ENCODE measurements at places on chromosomes 2 and 18.

- no peak for DNase-seq
These were observed 232.0 kb downstream of the SH3BP4 start for GRCh38 chr2:235183786-235184185.

- DNase-seq: no peak
These were observed 33.8 kb downstream of the HS1BP3 start for GRCh38 chr2:20617081-20617575.

- peak; percentile 86 for DNase-seq
These were observed at the start of gene KIF5C for GRCh38 chr2:148874868-148875341. Gene KIF5C, plus strand, starts transcription at chr2:148875227. Its CDS starts 391 bp downstream, at chr2:148875618.

DNA sequence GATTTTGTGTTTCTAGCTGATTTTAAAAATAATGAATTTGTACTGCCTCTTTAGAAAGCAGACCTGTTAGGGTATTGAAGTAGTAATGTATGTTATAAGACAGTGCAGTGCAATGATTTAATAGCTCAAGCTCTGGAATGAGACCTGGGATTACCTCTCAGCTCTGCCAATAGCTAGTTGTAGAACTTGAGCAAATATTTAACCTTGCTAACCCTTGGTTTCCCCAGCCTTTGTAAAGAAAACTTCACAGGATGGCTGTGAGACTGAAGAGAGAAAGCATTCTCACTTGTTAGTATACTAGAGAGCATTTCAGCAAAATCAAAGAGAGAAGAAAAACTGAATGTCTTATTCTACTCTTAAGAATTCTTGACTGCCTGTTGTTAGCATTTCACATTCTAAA is 293.9 kb downstream of the KIAA1328 start:
- DNase-seq: no peak

DNA sequence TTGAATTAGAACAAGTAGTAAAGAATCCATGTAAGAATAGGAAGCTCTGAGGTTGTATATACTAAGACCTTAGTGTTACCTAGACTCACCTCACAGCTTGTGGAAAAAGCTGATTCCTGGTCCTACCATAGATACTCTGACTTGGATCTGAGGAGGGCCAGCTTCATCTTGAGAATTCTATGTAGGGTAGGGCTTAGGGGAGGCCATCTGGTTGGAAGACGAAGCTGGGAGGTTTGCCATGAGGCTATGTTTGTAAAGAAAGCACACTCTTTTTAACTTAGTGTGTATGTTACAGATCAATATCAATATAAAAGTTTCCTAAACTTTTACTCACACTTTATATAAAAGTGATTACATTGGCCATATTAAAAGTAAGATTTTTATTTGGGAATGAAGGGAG is 77.1 kb upstream of the GALNT5 start:
- no peak for DNase-seq

- DNase-seq: no peak
These were observed 289.0 kb upstream of the TFPI start for GRCh38 chr2:187842978-187843847.

DNA sequence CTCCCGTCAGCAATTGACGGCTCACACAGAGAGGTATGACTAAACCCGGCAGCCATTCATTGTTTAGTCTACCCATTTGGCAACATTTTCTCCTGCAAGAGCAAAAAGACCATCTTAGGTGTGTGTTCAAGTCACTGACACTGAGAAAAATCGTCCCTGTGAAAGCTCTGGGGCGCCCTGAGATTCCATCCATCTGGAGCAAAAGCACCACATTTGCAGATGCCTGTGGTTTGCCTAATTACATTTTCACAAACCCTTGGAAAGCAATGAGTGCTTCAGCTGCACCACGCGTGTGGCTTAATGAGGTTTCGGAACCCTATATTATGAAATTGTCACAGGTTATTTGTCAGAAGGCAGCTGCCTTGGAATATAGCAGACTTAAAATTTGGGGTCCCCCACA is 110.7 kb upstream of the PTPRM start:
- DNase-seq: no peak

GRCh38 chr18:70289351-70290312 is 787 bp downstream of the SOCS6 start:
- DNase-seq: peak; percentile 31

GRCh38 chr2:48400553-48401164 is 129.3 kb upstream of the STON1 start:
- DNase-seq: no peak

- DNase-seq: no peak
These were observed 29.7 kb downstream of the CARF start for GRCh38 chr2:202941771-202942170.

DNA sequence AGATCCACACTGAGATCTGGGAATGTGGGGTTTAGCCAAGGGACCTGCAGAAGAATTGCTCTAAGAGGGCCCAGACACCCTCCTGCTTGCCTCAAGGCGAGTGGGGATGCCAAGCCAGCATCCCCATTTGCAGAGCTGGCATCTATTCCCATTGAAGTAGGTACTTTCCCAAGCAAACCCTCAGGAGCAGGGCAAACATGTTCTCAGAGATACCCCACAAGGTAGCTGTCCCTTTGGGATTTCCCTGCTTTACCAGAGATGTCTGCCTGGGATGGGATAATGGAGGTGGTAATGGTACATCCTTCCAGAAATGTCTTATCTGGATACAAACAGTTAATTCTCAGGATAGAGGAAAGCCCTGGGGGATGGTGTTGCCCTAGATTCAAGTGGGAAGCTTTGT is 51.2 kb downstream of the GYPC start:
- DNase-seq: no peak

DNA sequence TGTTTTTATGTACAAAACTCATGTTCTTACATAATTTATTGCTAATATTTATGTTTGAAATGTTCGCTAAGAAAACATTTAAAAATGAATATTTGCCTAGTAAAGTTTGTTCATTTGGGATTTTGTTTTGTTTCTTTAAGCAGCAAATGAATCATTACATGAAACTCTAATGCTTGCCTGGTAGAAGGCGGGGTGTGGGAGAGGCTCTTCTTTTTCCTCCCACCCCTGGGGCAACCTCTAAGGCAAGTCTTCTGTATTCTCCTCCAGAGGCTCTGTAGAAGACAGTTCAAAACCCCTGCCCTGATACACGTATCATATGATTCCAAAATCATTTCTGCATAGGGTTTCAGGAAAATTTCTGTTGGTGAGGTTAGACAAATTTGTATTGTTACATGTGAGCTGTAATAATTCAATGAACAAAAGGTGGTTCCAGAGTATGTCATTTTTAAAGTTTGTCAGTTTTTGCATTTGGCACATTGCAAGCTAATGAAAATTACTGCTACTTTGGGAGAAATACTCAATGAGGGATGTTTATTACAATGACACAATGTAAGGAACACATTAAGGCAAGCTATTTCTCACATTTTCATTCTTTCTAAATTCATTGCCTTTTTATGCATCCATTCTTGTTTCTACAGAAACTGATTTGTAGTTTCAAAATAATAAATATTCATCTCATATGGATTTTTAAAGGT is 302.3 kb upstream of the UBE2E3 start:
- no peak for DNase-seq

- no peak for DNase-seq
These were observed 31.4 kb upstream of the CD28 start for GRCh38 chr2:203675086-203675485.

DNA sequence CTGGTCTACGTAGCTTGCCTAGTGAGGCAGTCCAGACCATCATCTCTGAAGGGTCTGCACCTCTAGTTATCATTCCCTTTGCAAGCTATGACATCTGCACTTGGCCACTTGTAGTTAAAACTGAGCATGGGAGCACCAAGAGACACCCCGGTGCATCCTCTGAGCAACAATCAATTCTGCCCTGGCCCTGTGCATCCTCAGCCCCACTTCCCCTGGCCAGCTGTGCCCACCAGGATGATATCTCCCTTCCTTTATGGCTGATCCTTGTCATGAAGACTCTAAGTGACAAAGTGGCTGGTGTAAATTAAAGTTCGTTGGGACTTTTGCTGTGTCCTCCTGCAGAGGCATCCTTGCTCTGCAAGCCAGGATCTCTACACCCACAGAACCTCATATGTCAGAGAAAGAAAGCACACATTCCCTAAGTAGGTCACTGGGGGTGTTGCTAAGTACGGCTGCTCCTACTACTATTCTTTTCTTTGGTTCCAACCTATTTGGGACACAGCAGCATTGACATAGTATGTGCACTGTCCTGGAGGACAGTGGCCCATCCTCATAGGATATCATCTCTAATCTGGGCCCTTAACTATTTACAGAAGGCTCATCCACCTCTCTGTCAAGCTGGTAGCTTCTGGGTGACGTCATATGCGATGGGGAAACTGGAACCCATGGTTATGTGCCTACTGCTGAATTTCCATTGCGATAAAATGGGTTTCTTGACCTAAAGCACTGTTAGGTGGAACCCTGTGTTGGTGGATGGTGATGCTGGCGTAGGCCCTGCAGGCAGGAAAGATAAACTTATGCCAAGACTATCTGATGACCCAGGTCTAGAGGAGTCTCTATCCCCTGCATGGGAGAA is 384.3 kb upstream of the ID2 start:
- DNase-seq: no peak

- no peak for DNase-seq
These were observed 55.0 kb downstream of the NDUFA10 start for GRCh38 chr2:239970004-239970623.

DNA sequence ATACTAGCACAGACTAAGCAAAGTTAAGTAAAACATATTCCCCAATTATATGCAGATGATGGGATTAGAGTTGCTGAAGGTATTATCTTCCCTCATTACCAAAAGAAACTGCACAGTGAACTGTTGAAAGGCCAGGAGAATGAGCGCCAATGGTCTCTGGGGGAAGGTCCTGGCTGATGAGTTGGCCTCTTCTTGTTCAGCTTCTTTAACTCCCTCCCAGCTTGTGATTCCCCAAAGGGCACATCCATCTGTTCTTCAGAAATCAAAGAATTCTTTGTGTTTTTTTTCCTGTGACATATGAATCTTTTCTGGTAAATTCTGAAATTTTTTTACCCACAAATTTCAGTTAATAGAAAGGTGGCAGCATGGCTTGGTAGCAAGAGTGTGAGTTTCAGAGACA is 667.6 kb downstream of the CNTNAP5 start:
- DNase-seq: no peak

DNA sequence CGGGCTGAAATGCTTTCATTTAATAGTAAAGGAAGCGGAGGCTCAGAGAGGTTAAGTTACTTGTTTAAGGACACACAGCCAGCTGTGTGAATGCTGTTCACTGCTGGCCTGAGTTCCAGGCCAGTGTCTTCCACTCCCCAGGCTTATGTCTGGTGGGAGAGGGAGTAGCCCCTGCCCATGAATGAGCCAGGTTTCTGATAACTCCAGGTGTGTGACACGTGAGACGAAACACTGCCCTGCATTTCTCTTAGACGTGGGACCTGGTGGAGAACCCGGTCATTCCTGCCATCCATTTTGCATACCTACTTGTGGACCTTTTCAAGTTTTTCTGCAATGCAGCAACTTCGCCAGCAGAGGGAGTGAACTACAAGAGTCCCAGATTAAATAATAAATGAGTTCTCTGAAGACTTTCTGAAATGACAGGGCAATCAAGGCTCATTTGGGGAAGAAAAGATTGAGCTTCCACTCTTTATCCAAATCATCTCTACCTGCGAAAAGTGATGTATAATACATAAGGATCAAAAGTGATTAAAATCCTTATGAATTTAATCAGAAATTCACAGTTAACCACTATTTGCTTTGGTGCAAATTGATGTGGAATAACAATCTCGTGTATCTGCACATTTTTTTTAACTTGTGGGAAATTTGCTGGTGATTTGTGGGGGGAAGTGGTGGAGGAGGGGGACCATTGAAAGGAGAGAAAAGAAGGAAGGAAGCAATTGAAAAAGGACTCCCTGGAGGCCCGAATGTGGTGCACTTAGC is 79.4 kb upstream of the ASB18 start:
- peak; percentile 44 for DNase-seq

GRCh38 chr2:227106845-227107759 is 56.9 kb downstream of the COL4A4 start:
- DNase-seq: no peak

GRCh38 chr2:31378389-31378788 is 36.2 kb downstream of the XDH start:
- no peak for DNase-seq

DNA sequence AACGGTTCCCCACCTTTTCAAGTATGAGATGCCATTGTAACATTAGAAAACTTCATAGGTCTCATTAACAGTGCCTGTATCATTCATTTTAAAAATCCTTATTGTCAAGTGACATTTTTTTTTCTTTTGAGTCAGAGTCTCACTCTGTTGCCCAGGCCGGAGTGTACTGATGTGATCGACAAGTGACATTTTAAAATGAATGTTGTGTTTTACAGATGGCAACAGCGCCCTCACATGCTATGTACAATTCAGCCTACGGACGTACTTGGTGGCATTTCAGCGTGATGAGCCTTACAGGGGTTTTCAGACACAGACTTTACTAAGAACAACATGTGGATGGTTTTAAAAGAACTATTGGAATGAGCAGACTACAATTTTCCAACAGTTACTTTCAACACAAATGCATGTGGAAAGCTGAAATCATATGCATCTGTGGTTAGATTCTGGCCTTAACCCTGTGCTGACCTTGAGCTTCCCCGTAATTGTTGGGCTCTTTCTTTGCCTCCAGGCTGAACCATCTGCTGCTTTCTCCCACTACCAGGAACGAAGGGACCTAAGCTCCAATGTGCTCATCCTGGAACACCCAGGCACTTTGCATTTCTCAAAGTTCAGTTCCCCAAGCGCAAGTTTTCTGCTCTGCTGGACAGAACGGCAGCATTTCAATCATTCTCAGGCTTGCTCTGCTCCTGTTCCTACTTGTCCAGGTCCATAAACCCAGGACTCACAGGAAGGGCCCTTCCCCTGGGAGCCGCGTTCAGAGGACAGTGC is 119.9 kb upstream of the NDUFV2 start:
- DNase-seq: no peak

- no peak for DNase-seq
These were observed 22.1 kb upstream of the RMDN2 start for GRCh38 chr2:37902991-37903390.

Data from naive thymus-derived CD8-positive, alpha-beta T cell (primary cell).